CD4-positive, CD25-positive, alpha-beta regulatory T cell (primary cell): ENCODE measurements at places on chromosomes 3 and 15. TPM values are rescaled to one million over a fixed set of nuclear protein-coding genes. Genes with fewer than 3 reads are reported as not detected.

DNA sequence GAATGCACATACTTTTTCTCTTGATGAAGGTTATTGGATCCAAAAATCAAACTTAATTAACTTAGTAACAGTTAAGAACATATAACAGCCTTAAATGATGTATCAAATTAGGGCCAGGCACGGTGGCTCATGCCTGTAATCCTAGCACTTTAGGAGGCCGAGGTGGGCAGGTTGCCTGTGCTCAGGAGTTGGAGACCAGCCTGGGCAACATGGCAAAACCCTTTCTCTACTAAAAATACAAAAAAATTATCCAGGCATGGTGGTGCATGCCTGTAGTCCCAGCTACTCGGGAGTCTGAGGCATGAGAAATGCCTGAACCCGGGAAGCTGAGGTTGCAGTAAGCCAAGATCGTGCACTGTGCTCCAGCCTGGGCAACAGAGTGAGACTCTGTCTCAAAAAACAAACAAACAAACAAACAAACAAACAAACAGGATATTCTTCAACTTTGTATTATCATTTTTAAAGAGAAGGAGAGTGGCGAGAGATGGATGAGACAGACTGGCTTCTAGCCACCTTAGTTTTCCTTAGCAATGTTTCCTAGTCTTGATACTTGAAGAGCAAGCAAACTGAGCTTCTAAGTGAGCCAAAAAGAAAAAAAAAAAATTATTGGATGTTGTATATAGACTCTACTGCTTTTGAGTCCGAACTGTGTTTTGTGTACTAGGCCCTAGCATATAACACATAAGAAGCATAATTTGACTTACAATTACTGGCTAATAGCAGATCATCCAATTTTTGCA lies 13.8 kb downstream of the SPRED1 start:
- DNase-seq = no peak

GRCh38 chr3:109648027-109648426 lies 310.7 kb upstream of the DPPA4 start:
- DNase-seq = no peak

DNA sequence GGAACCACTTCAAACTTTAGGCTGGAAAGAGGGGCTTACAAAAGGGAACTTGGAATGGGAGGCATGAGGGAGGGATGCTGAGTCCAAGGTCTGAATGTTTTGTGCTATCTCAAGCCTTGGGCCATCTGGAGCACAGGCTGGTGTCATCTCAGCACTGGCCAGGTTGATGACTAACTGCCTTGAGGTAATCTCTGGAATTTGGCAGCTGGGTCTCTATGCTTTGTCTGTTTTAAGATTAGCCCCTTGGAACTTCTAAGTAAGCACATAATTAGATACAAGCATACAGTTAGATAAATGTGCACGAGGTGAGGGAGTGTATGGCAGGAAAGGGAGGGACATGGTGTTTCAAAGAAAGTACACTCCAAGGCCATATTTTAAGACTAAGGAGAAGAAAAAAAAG lies 252.4 kb upstream of the CCDC54 start:
- DNase-seq = no peak

The ADGRG7 gene
- not detected for total RNA-seq

- no peak for DNase-seq
These were observed 112.8 kb upstream of the BCL6 start for GRCh38 chr3:187858041-187858440.

DNA sequence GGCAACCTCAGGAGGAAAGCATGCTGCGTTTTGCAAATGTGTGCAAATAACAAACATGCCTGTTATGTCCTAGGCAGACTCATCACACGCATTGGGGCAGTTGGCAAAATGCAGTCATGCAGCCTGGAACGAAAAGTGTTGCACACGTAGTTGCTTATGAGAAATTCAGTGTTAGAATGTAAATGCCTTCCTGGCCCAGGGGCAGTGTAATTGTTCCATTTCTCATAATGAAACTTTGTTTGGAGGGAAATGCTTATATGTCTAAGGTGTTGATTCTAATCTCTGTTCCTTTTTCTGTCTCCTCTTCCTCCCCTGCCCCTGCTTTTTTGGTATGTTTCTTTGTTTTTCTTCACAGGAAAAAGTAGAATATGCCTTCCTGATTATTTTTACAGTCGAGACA lies 156.0 kb downstream of the CACNA1D start:
- no peak for DNase-seq

DNA sequence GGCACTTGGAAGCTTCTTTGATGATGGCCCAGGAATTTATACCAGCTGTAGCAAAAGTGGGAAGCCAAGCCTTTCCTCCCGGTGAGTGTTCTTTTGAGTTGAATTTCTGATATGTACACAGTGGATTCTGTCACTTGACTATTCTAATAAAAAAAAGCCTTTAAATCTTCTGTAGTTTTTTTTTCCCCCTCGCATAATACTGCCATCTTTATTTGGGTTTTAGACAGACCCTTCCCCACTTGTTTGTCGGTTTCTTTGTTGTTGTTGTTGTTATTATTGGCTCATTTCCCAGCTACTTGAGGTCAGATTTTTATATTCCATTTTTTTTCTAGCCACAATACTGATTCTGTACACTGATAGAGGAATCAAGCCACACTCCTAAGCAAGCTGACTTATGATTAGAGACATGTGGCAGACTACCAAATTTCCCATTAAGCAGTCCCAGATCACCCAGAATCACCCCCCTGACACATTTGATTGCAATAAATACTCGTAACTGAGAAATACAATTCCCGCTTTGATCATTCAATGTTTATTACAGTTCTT lies 122.4 kb upstream of the IL12A start:
- DNase-seq = no peak

GRCh38 chr3:126449621-126450051 lies 26.1 kb downstream of the ZXDC start:
- no peak for DNase-seq

The NEO1 gene
- total RNA-seq = 2.7 TPM

- DNase-seq = no peak
These were observed 44.5 kb downstream of the TMEM44 start for GRCh38 chr3:194588741-194589140.

GRCh38 chr15:23629234-23629805 lies 18.3 kb downstream of the MAGEL2 start:
- no peak for DNase-seq

DNA sequence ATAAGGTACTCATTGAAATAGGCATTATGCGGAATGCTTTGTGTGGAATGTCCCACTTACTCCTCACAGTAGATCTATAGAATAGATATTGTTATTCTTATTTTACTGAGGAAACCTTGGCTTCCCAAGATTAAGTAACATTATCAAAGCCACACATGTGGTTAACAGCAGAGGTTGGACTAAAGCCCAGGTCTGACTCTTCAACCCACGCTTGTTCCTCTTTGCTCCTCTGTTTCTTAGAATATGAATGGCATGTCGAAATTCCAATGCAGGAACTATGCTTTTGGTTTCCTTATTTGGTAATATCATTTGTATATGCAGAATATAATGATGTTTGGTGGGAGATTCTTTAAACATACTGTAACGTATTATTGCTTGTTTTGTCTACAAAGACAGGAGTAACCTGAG lies 818.8 kb upstream of the LMCD1 start:
- no peak for DNase-seq

DNA sequence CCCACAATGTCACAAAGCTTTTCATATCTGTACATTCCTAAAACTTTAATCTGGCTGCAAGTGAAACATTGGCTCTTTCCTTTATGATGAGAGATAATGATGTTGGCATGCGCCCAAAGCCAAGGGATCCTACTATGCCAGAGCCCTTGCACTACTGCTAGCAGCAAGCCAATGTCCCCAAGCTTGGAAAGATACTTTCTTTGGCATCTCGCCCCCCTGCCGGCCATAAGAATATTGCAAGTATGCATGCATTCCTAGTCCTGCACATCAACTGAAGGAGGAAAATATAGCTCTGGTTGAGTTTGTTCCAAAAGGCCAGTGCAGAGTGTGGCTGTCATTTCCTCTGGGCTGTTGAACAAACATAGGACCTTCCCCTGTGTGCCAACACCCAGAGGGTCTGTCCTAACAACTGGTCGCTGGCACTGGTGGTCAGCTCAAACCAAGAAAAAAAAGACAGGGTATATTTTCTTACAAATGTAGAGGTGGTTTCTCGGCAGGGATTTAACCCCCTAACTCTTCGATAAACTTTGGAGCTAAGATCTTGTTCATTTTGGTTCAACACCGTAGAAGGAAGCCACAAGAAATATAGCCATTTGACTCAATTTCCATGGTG lies 120.9 kb upstream of the ZBED2 start:
- no peak for DNase-seq

The NME9 gene
- total RNA-seq = not detected

DNA sequence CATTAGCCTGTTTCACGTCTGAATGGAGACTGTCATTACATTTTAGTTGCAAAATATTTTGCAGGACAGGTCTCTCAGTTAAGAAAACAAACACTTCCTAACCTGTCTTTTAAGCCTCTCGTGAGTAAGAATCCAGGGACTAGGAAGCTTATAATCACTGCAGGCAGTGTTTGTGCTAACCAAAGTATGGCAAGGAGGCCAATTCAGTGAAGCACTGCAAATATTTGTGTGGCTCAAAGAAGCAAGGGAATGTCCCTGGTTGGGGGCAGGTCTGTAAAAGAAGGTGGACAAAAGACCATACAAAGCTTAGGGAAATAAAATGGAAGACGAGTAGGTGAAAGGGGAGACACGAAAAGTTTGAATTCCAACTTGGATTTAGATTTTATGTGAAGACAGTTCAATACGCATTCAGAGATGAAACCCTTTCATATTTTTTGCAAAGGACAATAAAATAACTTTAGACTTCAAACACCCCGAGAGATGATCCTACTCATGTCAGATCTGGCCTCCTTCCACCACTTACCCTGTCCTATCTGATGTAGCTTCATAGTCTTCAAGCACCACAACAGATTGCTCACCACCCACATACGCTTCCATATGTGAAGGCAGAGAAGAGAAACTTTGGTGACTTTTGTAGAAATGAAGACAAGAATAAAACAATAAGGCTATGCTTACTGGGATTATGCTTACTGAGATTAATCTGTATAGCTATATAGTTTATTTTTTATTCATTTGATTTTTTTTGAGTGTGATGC lies 240.9 kb downstream of the TUSC7 start:
- no peak for DNase-seq

- DNase-seq = no peak
These were observed 208.4 kb upstream of the NANOGP8 start for GRCh38 chr15:35293353-35294130.

- DNase-seq = no peak
These were observed 6.5 kb downstream of the GCSAM start for GRCh38 chr3:112126511-112126911.

The GCNT3 gene
- total RNA-seq = not detected

- no peak for DNase-seq
These were observed 34.3 kb downstream of the ST6GAL1 start for GRCh38 chr3:186964616-186965015.

DNA sequence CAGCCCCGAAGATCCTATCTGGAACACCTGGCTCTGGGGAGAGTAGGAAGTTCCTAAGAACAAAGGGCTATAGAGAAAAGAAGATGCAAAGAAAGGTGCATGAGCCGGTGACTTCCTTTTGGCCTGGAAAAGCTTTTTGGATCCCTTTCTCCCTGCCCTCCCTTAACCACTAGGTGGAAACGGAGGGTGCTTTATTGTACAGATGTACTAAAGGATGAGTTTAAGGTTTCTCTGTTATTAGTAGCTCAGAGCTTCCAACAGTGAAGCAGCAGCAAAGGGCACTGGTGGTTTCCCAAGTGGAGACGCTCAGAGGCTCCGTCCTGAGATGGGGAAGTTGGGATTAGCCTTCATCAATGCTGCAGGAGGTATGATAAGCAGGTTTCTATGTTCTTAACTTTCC lies 5.9 kb upstream of the ADGRG7 start:
- no peak for DNase-seq

DNA sequence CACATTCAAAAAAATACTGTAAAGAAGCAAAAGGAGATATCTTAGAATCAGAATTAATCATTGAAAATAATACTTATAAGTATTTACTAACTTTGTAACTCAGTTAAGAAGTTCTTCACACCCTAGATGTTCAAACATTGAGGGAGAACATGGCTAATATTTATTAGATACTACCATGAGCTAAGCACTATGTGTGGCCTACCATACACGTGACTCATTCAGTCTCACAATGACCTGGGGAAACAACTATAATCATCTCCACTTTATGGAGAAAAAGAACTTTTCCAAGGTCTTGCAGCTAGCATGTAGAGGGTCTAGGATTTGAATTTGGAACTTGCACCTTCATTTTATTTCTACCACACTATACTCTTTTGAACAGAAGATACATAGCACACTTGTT lies 361.9 kb upstream of the CFAP20DC start:
- no peak for DNase-seq

DNA sequence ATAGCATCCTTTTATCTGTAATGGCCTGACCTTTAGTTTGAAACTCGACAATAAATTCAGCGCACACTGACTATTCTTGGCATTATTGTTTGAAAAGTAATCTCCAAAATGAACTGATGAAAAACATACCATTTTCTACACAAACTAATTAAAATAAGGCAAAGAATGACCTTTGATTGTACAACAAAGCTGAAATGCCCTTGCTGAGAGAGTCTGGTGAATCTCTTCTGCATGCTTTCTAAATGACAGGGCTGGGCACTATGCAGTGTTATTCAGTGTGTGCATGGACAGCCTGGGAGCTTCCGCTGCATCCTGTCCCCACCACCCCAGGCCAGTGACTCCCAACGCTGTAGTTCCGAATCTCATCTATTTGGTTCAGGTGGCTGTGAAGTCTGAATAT lies 530.8 kb downstream of the FOXP1 start:
- no peak for DNase-seq

- no peak for DNase-seq
These were observed 65.7 kb upstream of the CHMP2B start for GRCh38 chr3:87161417-87161816.

DNA sequence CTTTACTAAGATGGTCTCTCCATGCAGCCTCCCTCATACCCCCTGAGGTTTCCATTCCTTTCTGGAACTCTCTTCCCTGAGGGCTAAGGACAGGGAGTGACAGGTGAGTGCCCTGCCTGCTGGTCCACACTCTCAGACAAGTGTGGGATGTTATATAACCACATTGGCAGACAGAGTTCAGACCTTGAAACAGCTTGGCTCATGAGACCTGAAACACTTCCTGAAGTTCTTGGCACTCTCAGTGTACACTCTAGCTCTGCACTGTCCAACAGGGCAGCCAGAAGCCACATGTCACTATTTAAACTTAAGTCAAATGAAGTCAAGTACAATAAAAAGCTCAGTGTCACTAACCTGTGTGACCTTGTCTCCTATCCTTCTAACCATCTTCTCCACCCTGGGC lies 188.5 kb downstream of the ZNF621 start:
- no peak for DNase-seq

The OR5H15 gene
- not detected for total RNA-seq

DNA sequence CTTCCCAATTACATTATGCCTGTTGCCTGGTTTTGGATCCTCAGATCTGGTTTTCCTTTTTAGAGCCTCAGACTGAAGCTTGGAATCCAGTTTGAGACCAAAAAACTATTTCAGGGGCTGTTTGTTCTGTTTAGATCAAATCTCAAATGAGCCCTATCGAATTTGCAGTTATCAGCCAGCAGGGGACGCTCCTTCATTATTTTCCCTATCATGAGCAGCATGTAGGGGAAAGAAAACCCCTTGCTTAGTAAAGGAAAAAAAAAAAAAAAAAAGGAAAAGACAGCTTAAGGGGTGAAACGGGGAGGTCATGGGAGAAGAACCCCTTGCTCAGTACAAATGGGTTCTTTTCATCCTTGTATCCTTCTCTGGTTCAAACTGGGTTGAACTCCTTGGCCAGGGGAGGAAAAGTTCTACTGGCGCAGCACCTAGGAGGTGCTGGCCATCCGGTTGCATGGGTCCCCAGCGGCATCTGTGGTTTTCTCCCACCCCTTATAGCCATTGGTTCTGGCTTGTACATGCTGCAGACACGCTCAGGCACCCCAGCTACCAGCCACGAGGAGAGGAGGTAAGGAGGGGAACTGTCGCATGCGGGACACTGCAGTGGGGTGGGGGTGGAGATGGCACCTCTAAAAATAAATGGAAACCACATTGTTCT lies 1375.1 kb upstream of the ALCAM start:
- DNase-seq = no peak
